RWPE2 (cell line): ENCODE measurements at places on chromosomes 2 and 18.

- no peak for DNase-seq
These were observed 1.4 kb upstream of the TTL start for GRCh38 chr2:112480530-112481049.

- DNase-seq = no peak
These were observed 773.9 kb upstream of the FANCL start for GRCh38 chr2:59015027-59015426.

DNA sequence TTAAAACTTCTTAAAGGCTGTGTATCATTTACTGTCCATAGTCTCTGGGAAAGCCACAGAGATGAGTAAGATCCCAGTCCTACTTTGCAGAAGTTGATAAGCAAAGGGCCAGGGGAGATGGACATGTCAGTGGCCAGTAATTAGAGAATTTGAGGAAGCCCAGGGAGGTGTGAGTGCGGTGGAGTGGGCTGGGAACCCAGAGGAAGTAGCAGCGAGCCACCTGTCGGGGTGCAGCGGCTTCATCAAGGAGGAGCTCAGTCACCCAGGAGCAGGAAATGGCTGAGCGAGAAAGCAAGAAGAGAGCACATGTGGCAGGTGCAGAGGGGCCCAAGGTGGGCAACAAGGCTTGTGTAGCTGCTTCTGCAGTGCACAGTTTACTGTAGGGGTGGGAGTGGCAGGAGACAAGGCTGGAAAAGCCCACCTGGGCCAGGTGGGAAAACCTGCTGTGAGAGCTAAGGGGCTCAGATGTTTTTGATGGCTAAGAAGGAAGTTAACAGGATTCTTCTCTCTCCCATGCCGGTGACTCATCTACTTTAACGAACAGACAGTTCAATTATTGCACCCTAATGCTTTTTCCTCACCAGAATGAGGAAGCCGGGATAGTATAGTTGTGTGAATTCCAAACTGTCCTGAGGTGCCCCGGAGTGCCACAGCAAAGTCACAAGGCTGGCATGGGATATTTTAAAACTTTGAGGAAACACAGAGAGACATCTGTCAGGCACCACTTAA lies 34.8 kb upstream of the MGAT5 start:
- no peak for DNase-seq

GRCh38 chr2:75476761-75477160 lies 84.0 kb downstream of the EVA1A start:
- no peak for DNase-seq

DNA sequence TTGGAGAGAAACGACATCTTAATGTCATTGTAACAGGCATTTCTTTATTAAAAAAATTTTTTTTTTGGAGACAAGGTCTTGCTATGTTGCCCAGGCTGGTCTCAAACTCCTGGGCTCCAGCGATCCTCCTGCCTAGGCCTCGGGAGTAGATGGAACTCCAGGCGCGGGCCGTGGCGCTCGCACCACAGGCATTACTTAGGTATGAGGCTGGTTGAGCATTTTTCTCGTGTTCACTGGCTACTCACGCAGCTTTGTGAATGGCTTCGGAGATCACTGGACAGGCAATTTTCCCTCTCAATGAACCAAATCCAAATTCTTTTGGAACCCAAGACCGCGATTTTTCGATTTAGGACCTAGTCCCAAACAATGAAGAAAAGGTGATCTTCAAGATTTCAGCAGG lies 795 bp upstream of the TCF7L1 start:
- DNase-seq = no peak

DNA sequence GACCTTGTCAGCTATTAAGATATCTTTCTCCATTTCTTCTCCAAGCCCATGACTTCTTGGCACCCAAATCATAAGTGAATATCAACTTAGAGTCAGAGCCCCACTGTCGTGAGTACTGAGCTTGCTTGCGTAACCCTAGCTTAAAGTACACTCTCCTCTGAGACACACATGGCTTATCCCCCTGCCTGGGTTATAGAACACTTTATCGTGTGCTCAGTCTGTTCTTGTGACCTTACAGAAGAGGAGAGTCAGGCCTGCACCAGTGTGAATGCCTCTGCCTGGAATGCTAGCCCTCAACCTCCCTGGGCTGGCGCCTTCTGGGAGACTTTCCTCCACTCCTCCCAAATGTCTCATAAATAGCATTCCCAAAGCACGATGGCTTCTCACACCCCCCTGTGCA lies 79.3 kb downstream of the CEP192 start:
- no peak for DNase-seq

- DNase-seq = no peak
These were observed 188.9 kb downstream of the MYO1B start for GRCh38 chr2:191434072-191434471.
